ENCODE measurements at places on chromosomes 4 and X.

DNA sequence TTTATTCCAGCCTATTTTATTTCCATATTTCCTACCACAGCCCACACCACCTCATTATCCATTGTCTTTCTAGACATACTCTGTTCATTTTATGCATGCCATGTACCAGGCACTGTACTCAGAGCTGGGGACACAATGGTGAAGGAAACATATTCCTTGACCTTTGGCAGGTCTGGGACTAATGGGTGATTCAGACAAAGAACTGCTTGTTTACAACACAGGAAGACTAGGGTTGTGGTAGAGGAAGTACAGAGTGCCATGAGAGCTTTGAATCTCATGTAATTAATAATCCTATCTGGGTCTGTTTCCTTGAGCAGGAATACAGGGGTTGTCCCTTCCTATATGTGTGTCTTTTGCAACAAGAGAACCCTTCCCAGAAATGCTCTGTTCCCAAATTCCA is 75.1 kb upstream of the NUDT10 start:
- DNase-seq, result no peak

DNA sequence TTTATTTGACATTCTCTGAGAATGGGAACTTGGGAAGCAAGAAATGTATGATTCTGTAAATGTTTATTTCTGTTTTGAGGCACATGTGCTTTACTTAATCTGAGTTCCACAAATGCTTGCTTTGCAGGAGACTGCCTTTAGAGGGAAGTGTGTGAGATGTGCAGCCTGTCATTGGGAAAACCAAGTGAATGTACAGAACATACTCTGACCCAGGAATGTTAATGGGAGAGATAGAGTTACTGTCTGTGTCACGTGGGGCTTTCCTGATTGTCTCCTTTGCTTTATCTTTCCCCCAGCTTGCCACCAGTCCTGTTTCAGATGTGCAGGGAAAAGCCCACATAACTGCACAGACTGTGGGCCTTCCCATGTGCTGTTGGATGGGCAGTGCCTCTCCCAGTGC is 218.6 kb upstream of the ANXA3 start:
- no peak for DNase-seq

DNA sequence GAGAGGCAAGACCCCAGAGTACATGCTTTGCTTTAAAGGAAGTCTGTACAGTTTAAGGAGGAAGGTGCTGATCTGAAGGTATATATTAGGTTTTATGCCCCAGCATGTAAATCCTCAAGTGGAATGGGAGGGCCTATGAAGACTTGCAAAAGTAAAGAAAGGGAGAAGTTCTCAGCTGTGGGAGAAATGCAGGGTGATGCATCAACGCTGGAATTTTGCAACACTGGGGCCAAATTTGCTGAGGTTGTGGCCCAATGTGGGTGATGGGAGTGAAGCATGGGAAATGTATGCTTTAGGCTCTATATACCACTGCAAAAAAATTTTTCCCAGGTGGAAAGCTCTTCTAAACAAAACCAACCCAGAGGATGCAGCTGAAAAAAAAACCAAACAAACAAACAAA is 33.8 kb upstream of the GPR174 start:
- no peak for DNase-seq

- DNase-seq, result no peak
These were observed 135.0 kb downstream of the REELD1 start for GRCh38 chr4:146349306-146349705.

GRCh38 chr4:187415231-187415630 is 580.3 kb upstream of the ZFP42 start:
- no peak for DNase-seq

- no peak for DNase-seq
These were observed 51.3 kb downstream of the RGS12 start for GRCh38 chr4:3344104-3344503.
